Activated CD4-positive, alpha-beta T cell treated with anti-CD3 and anti-CD28 coated beads for 1 hour (primary cell): ENCODE measurements at places on chromosomes 2 and 18.

- no peak for DNase-seq
These were observed 9.9 kb downstream of the MAB21L4 start for GRCh38 chr2:240886023-240886565.

DNA sequence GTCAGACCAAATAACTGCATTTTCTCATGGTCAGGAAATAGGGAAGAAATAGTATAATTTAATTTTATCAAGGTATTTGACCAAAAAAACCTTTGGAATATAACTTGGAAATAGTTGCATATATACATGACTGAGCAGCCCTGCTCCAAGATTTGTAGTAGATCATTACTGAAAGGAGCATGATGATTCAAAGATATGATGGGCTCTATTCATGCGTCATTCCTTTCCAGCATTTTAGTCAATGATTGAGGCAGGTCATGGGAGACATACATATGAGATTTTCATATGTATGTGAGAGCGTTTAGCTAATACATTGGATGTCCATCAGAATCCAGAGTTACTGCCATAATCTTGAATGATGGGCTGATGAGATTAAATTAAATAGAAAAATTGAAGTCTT, 74.5 kb downstream of the CAB39 start:
- DNase-seq: no peak

- DNase-seq: no peak
These were observed 98.9 kb downstream of the CCDC148 start for GRCh38 chr2:158357699-158358098.

DNA sequence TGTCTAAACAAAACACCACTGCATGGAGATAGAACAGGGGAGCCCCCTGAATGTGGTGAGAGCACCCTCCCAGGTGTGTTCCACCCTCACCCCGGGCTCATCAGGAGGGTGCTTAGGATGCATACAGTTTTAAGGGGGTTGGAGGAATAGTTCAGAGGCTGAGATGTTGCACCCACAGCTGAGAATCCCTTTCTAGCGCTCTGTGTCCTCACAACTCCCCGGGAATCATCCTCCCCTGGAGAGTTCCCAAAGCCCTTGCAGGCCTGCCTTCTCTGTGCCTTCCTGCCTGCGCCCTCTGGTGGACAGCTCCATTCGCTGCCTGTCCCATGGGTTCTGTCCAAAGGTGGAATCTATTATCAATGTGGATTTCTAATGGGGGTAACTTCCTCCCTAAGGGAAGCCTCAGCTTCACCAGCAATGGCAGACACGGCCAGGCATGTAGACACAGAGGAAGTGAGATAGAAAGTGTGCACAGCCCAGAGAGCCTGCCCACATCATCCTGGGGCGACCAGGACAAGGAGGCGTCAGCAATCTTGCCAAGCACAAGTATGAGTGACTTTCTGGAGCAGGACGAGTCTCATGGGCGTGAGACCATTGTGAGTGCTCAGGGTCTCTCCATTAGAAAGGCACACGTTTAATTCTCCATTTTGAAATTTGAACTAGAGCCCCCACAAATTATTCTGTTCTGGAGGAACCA, 1.2 kb upstream of the UGT1A5 start:
- DNase-seq: peak; percentile 42

DNA sequence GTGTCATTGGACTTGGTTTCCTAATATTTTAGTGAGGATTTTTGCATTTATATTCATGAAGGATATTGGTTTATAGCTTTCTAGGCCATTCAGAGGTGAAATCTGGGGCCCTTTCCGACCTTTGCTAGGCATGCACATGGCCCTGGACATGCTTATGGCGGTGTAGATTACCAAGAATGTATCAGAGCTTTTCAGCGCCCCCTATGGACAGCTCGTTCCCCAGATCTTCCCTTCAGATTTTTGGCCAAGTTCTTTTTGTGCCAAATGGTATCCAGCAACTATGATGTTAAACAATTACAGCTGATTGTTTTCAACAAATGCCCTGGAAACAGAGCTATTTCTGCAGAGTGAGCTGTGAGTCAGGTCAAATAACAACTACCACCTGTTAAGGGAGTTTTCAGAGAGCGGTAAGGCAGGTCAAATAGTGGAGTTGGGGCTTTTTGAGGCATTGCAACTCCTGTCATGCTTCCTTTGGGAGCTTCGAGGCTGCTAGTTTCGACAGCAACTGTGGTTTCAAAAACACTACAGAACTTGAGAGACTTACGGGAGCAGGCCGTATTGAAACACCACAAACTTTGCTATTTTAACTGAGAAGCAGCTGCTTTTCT, 188.3 kb downstream of the ZNF516 start:
- DNase-seq: no peak

GRCh38 chr2:211367711-211368110, 811.3 kb downstream of the CPS1 start:
- no peak for DNase-seq
